ENCODE measurements at places on chromosomes 7 and 10.

DNA sequence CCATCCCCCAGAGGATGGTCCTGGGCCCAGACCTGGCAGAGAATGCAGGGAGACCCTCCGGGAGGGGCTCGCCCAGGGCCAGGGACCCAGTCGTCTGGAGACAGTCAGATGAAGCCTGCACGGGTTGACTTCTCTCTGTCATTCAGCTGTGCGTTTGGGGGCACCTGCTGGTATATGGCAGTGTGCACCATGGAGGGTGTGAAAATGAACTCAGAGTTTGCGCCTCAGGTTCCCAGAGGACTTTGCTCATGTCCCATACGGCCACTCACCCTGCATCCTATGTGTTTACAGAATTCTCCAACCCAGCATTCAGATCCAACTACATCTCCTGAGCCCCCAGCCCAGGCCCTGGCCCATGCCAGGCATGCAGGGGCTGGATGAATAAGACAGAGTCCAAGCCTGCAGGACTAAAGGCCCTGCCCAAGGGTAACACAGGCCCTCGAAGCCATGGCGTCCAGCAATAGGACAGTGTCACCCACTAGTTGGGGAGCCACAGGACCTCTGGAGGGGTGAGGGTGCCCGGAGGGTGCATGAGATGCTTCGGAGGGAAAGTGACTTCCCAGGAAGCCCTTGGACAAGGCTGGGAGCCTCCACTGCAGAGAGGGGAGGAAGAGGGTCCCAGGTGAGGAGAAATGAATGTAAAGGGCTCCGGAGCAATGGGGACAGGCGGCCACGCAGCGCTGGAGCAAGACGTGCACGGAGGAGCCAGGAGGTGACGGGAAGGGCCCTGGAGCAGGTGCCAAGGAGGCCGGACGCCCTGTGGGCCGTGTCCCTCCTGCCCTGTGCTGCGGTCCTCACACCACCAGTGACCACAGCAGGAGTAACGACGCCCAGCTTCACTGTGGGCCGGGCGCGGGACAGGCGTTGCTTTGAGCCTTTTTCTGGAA, 36.3 kb downstream of the CALML3 start:
- DNase-seq = no peak

DNA sequence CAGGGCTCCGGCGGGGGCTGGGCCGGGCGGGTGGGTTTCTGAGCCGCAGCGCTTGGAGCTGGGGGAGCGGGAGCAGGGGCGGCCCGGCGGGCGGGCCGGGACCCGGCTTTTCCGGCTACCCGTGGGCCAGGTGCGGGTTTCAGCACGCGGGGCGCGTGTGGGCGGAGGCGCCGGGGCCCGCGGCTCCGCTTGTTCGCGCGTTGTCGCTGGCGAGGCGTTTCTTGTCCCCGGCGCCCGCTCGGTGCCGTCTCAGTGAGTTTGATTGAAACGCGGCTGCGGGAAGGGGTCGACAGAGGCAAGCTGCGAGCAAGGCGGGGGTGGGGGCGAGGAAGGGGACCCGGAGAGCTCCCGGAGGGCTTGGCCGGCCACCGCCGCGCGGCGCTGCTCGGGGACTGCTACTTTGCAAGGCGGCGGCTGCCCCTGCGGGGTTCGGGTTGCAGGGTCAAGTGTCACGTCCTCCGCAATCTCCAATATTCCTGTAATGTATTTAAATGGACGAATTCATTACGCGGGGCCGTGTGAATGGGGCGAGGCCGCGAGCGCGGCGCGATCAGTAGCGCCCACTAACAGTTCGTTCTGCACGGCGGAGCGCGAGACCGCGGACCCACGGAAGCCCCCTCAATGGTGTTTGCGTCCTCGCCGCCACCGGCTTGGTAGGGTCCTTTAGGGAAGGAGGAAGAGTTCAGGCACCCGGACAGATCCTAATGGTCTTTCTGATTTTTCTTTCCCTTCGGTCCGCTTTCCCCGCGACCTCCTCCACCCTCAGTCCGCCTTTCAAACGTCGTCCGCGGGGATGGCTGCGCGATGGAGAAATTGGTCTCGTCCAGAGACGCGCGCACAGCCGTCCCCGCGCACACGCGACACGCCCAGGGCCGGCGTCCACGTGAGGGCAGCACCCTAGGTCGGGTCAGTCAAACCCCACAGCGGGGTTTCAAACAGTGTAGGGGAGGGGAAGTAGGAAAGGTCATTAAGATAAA, 76.9 kb downstream of the INSIG1 start:
- no peak for DNase-seq

GRCh38 chr7:158683541-158683940, 21.1 kb downstream of the NCAPG2 start:
- DNase-seq = no peak

- DNase-seq = no peak
Measured at GRCh38 chr10:3578159-3578558, 206.8 kb downstream of the KLF6 start.

DNA sequence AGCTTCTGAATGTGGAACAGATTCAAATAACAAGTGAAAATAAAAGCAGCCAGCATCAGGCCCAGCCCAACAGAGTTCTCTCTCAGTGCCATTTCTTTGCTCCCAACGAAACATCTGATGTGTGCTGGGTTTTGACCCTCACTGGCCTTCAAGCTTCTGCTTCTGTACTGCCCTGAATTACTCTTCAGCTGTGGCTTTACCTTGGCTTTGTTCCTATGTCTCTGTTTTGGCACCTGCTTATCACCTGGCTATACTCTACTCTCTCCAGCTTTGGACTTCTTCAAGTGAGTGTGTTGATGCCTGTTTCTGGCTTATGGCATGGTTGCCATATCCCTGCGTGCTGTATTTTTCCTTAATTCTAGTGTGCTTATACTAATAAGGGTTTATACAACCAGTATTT, 768.3 kb downstream of the SORCS1 start:
- no peak for DNase-seq

DNA sequence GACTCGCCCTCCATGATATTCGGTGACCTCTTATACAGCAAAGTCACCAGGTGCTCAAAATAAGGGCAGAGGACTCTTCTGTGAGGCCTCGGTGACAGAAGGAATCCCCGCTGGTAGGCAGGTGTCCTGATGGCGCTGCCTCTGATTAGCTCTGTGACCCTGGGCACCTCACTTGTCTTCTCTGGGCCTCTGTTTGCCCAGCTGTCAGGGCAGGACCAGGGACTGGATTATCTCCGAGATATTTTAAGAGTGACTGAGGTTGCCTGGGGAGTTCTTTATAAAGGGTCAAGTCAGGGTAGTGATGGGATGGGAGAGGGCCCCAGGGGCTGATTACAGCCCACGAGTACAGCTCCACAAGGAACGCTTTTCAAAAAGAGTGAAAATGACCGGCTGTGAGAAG, 70.9 kb upstream of the SAMD8 start:
- no peak for DNase-seq
